Stimulated activated CD4-positive, alpha-beta T cell treated with anti-CD3 and anti-CD28 coated beads, Interleukin-15, amount 100 ng/mL, for 1 hour (primary cell): ENCODE measurements at places on chromosomes 6 and 20.

DNA sequence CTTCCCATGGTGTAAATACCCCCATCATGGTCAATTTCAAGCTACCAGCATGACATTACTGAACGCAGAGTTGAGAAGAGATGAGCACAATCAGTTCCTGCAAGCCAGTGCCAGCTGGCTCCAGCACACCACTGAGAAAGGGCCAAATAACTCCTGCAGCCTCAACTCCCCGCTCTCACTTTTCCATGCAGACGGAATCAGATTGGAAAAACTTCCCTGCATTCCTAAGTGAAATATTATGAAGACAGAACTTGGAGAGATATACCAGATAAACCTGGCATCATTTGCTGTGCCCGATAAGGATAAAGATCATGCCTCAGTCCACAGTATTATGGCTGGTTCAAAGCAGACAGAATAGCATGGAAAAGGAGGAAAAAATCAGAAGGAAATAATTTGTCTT is 56.7 kb downstream of the FILIP1 start:
- DNase-seq = no peak

- DNase-seq = no peak
These were observed 683.6 kb downstream of the BCKDHB start for GRCh38 chr6:80789912-80790570.

- no peak for DNase-seq
These were observed 102.6 kb downstream of the MRPL14 start for GRCh38 chr6:44024574-44025219.

DNA sequence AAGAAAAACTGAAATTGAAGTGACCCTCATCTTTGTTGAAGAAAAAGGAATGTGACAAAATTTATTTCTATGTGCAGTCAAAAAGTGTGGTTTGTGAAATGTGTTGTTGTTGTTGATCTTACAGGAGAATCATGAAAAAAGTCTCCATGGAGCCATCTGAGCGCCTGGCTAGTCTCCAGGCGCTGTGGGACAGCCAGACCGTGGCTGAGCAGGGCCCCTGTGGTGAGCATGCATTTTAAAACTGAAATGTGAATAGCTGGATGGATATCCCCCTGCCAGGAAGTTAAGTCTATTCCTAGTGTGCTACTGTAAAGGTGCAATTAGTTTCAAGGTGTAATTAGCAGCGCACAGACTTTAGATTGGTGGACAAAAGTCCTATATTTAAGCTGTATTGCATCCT is 170.6 kb downstream of the CARMIL1 start:
- DNase-seq = no peak

GRCh38 chr6:127267646-127268625 is 1.3 kb downstream of the RNF146 start:
- no peak for DNase-seq

DNA sequence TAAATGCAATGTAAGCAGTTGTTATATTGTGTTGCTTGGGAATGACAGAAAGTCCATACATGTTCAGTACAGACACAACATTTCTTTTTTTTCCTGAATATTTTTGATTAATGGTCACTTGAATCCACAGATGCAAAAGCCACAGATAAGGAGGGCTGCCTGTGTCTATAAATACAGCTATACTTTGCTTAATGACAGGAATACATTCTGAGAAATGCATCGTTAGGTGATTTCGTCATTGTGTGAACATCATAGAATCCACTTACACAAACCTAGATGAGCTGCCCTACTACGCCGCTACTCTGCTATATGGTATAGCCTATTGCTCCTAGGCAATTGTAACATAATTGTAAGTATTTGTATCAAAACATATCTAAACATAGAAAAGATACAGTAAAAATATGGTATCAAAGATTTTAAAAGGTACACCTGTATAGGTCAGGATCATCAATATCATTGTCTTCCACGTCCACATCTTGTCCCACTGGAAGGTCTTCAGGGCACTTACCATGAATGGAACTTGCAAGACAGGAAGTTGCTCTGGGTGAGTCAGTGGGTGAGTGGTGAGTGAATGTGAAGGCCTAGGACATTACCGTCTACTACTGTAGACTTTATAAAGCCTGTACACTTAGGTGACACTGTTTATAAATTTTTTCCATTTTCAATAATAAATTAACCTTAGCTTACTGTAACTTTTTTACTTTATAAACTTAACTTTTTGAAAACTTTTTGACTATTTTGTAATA is 27.9 kb upstream of the POPDC3 start:
- DNase-seq = no peak

DNA sequence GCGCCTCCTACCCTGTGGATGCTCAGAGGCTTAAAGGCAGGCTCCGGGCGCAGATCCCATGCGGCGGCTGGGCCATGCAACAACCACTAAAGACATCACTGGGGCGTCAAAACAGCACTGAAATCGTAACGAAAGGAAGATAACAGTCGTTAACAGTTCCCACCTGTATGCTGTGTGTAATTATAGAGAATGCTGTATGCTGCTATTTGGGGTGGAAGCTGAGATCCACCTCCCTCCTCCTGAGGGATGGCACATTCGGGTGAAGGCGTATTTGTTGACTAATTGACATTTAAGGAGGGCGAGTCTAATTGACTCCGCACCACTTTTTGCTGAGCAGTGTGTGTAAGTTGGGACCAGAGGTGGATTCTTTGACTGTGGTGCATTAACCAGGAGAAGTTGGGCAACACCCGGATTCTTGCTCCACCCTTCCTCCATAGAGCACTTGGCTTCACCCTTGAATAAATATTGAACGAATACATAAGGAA is 687 bp downstream of the SLC35A1 start:
- DNase-seq = no peak

- DNase-seq = no peak
These were observed 24.3 kb downstream of the NTSR1 start for GRCh38 chr20:62732842-62733525.

GRCh38 chr6:89563866-89564265 is 74.7 kb downstream of the LYRM2 start:
- DNase-seq = no peak
